ENCODE measurements at places on chromosomes 13 and 19.

- DNase-seq = peak; percentile 82
Observed at GRCh38 chr13:39616087-39616694, 13.2 kb upstream of the LHFPL6 start.

GRCh38 chr13:102839462-102839861 lies 6.4 kb upstream of the ERCC5 start:
- DNase-seq = no peak

DNA sequence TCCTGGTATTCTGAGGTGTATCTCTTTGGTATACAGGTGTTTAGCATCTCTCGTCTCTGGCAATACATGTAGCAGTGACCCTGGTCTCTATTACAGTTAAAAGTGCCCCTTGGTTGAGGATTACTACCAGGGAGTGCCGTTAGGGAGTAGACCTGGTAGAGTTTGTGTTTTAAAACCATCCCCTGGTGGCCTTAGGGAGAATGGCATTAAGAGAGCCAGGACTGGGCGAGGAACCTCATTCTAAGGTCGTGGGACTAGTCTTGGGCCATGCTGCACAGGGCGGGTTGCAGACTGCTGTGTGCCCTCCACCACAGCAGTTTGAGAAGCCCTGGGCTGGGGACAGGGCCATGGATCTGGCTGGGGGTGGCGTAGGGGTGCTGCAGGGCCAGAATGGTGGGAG lies 35.0 kb downstream of the B3GLCT start:
- DNase-seq = no peak

DNA sequence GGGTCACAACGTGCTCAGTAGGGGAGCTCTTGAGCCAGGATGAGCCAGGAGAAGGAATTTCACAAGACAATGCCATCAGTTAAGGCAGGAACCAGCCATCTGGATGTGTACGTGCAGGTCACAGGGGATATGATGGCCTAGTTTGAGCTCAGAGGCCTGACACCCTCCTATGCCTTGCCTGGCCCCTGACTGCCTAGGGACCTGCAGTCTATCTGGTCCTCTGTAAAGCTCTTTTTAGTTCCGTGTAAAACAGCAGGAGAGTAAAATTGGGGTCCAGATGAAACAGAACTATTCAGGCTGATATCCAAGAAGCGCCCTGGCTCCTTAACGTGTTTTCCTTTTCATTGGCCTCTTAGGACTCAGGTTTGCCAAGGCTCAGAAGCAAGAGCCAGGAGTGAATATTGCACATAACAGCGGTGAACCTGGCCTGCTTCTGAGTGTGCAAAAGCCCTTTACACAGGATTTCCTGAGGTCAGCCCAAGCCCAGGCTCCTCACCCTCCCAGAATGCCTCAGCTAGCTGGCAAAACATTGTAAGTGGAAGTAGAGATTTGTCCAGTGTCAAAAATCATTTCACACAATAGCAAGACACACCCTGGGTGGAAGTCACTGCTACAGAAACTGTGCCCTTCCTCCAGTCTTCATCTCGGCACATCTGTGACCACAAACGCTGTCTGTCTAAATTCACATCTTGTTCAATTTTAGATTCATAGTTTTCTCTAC lies 777.2 kb downstream of the UQCRFS1 start:
- DNase-seq = no peak

DNA sequence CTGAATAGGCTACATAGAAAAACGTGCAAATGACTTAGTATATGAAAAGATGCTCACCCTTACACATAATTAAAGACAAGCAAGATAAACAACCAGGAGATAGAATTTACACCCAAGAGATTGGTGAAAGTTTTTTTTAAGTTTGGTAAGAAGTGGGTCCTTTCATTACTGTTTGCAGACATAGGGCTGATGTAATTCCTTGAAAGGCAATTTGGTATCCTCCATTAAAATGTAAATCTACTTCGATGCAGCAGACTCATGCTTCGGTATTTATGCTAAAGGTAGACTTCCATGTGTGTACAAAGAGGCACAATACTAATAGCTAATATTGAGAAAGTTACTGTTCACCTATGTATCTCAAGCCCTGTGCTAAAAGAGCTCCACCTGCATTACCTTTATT lies 33.5 kb downstream of the CNMD start:
- DNase-seq = no peak

DNA sequence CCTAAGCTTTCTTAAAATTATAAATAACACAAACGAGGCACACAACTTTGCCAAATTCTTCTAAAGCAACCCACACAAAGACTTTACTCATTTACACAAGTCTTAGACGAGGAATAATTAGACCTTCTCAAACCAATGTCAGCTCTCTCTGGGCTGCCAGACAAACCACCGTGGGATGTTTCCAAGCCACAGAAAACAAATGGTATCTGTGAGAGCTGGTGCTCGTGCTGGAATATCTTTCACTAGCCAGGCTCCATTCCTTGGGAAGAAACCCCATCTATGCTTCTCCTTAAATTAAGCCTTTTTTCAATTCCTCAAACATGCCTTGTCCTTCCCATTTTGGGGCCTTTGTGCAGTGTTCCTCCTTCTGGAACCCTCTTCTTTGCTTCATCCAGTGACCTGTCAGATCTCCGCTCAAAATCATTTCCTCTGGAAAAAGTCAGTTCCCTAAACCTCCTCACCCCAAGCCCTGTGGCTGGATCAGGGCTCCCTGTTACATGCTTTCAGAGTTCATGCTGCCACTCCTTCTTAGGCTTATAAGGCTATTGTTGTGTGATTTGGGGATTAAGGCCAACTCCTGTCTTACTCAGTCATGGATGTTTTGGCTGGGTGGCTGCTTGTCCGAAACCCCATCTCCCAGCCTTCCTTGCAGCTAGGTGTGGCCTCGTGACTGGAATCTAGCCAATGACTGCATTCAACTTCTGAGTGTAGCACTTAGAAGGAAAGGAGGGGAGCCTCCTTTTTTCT lies 64.2 kb upstream of the GTF2F2 start:
- no peak for DNase-seq

DNA sequence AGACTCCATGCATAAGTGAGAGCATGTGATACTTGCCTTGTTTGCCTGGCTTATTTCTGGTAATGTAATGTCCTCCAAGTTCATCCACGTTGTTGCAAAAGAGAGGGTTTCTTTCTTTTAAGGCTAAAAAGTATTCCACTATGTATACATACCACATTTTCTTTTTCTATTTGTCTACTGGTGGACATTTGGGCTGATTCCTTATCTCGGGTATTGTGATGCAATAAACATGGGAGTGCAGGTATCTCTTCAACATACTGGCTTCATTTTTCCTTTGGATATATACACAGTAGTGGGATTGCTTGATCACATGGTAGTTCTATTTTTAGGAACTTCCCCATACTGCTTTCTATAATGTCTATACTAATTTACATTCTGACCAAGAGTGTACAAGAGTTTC lies 49.6 kb upstream of the EBPL start:
- DNase-seq = no peak

DNA sequence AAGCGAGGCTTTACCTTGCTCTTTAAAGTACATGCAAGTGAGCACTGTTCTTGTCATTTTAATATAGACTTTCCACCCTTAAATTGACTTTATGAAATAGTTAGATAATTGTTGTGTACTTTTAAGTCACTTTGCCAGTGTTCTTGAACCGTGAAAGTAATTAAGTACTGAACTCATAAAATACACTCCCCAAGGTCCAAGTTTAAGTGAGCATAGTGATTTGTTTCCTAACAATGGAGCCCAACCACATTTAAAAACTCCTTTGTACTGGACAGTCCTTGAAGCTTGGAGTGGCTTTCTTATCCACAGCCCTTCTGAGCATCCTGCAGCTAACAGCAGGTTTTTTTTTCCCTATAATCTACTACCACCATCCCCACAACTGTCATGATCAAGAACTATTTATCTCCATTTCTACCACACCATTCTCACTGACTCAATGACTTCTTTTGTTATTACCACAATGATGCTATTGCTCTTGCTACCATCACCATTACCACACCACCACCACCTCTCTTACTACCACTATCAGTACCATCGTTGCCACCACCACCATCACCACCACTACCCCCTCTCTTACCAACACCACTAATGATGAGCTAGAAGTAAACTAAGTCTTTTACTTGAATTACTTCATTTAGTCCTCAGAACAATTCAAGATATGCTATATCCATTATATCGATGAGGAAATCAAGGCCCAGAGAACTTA lies 452.6 kb downstream of the DIAPH3 start:
- no peak for DNase-seq

DNA sequence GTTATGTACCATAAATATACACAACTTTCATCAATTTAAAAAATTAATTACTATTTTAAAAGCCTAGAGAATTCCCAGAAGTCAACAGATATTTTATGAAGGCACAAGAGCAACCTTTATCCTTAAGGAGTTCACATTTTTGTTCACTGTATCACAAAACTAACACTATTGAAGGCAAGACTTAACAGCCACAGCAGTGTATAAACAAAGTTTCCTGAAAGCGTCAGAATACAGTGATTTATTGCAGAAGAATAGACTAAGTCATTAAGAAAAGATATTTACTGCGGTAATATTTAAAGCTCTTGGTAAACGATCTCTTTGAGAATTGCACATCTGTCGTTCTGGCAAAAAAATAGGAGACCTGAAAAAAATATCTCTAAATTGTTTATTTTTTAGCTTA lies 419.3 kb upstream of the NBEA start:
- DNase-seq = no peak

DNA sequence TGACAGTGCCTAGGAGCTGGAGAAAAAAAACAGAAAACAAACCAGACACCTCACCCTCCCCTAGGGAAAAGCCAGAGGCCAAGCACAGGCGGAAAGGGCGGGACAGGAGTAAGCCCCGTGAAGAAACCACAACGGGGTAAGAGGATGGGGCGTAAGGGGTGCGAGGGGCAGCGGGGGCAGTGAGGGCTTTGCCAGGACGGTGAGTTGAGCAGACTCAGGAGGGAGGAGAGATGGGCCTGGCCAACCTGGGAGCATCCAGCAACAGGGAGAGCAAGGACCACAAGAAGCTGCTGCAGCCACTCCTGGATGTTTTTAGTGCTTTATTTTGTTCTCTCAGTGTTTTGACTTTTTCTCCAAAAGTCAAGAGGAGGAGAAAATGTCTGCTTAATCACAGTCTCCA lies 114.1 kb upstream of the SOX1 start:
- DNase-seq = no peak

- no peak for DNase-seq
Observed at GRCh38 chr13:76023652-76024051, 387.5 kb downstream of the LMO7 start.

GRCh38 chr13:108948251-108948671 lies 318.9 kb downstream of the MYO16 start:
- no peak for DNase-seq

- DNase-seq = no peak
Observed at GRCh38 chr13:19794631-19795030, 11.9 kb upstream of the PSPC1 start.

- no peak for DNase-seq
Observed at GRCh38 chr13:108288741-108289140, 19.2 kb downstream of the TNFSF13B start.

DNA sequence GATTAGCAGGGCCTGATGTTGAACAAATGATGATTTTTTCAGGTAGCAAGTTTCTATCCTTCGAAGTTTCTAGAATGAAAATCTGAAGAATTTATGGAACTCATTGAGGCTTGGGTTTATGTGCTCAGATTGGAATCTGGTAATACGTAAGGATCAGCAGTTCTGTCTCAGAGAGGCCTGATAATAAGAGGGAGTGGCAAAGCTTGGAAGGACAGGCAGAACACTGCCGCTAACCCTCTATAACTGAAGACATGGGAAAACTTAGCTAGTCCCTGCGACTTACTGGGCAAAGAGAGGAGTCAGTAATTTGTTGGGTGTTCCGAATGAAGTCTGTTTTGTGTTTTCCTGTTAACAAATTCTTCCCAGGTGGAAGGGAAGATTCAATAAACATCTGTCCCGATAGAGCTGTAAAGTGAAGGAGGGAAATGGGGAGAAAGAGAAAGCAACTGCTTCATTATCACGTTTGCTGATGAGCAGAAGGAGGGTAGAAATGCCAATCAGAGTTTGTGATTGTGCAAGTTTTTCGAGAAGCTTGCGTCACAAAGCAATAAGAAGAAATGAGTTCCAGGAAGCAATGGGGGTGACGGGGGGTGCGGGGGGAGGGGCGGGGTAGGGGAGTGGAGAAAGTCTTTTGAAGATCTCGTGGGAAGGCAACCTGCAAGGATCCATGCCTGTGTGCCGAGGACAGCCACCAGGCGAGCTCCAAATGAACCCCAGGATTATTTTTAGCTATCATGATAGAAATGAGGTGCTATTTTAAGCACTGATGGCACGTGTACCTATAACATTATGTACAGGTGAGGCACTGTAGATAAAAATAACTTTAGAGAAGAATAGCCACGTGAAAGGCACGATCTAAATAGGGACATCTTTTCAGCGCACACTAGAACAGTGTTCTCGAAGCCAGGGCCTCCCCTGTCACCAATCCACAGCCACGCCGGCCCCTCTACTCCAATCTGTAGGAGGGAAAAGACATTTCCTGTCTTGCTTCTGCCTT lies 224.1 kb downstream of the FGF9 start:
- DNase-seq = no peak

DNA sequence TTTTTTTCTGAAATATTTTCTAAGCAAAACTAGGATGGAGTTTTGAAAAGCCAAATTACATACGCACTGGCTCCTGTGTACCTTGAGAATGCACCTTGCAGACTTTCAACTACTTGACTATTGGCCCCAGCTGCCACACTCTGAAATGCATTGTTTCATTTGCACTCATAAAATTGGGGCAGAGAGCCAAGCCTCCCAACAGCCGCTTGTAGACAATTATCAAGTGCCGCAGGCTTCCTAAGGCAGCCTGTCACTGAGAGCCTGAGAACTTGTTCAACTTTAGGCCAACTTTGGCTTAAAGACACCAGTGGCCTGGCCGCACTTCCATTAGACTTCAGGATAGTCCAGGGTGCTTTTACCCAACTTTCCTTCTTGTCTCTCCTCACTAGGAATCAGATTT lies 115.7 kb upstream of the STARD13 start:
- peak; percentile 32 for DNase-seq

DNA sequence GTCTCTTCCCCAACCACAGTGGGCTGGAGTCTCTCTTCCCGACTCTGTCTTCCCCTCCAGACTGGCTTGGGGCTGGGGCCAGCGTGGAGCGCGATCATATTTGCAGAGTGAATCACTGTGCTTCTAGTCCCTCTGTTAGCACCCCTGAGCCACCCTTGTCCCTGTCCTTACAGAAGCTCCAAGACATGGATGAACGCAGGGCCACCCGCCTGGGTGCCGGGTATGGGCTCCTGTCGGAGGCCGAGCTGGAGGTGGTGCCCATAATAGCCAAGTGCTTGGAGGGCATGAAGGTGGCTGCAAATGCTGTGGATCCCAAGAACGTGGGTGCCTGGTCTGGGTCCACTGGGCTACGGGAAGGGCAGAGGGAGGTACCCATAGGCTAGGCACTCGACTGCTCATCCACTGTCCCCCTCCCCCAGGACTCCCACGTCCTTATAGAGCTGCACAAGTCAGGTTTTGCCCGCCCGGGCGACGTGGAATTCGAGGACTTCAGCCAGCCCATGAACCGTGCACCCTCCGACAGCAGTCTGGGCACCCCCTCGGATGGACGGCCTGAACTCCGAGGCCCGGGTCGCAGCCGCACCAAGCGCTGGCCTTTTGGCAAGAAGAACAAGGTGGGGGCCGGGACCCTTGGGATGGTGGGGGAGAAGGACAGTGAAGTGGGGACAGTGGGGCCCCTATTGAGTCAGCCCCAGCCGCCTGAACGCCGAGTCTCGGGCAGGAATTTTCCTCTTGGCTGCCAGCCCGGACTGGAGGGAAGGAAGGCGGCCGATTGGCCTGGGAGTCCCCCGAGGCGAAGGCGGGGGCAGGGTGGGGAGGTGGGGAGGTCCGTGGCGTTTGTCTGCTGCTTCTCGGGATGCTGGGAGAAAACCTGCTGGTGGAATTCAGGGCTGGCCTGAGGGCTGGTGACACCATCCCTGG lies 5.2 kb downstream of the TRIP10 start:
- DNase-seq = peak; percentile 44
